ENCODE measurements at places on chromosomes 5 and 9.

DNA sequence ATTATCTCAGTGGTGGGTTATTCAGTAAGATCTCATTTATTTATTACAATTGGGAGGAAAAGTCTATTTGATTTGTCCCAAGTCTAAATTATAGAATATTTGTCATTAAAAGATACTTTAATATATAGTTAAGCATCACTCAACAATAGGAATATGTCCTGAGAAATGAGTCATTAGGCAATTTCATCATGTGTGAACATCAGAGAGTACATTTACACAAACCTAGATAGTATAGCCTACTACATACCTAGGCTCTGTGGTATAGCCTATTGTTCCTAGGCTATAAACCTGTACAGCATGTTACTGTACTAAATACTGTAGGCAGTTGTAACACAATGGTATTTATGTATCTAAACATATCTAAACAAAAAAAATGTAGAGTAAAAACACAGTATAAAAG lies 135.0 kb upstream of the RASA1 start:
- no peak for DNase-seq

DNA sequence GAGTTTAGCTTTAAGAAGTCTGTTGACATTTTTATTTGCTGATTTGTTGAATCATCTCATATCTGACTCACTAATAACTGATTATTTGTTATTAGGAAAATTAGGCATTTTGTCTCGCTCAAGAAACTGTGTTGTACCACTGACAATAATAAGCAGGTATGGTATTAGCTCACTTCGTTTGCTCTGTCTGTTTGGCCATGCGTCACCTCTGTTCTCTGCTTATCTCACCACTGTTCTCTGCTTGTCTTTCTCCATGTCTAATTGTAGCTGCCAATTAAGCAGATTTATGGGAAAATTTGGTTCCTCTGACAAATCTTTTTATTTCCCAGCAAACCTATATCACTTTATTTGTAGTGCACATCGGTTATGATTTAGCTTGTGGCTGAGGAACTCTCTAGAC lies 138.9 kb downstream of the WDR41 start:
- no peak for DNase-seq

- no peak for DNase-seq
Observed at GRCh38 chr5:142439207-142439860, 114.5 kb upstream of the SPRY4 start.

- DNase-seq = no peak
Observed at GRCh38 chr5:73355108-73355507, 93.5 kb downstream of the FOXD1 start.

DNA sequence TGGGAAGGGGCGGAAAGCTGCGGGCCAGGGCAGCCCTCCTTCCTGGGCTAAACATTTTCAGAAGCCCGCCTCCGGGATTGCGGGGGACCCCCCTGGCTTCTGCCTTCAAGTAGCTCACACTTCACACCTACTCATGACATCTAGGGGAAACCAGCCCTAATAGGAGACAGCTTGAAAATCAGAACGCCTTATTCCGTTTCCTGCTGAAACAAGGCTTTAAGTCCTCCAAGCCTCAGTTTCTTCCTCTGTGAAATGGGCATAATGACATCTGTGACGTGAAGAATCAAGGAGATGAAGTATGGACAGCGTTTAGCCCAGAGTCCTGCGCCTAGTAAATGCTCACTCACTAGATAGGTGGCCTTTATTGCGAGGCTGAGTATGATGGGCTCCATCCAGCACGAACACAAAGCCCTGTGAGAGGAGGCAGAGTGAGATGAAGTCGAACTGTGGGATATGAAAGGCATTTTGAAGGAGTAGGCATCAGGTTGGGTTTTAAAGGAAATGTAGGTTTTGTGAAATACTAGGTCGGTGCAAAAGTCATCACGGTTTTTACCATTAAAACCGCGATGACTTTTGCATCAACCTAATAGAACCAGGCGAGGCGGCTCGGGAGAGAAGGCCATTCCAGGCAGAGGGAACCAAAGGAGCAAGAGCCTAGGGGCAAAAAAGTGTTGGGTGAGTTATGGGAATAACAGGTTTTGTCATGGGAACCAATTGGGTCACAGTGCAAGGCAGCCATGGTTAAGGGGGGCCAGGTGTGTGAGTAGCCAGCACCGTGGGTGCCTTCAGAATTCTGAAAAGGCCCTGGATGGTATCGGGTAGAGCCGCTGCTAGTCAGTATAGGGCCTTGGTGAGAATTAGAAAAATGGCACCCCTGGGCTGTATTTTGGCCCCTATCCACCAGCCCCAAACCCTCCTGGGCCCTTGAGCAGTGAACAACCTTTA lies 1.0 kb upstream of the TSC1 start:
- no peak for DNase-seq

GRCh38 chr5:180305481-180305880 lies 13.6 kb upstream of the MAPK9 start:
- DNase-seq = no peak

- DNase-seq = no peak
Observed at GRCh38 chr5:84381502-84382362, 2.9 kb downstream of the EDIL3 start.

DNA sequence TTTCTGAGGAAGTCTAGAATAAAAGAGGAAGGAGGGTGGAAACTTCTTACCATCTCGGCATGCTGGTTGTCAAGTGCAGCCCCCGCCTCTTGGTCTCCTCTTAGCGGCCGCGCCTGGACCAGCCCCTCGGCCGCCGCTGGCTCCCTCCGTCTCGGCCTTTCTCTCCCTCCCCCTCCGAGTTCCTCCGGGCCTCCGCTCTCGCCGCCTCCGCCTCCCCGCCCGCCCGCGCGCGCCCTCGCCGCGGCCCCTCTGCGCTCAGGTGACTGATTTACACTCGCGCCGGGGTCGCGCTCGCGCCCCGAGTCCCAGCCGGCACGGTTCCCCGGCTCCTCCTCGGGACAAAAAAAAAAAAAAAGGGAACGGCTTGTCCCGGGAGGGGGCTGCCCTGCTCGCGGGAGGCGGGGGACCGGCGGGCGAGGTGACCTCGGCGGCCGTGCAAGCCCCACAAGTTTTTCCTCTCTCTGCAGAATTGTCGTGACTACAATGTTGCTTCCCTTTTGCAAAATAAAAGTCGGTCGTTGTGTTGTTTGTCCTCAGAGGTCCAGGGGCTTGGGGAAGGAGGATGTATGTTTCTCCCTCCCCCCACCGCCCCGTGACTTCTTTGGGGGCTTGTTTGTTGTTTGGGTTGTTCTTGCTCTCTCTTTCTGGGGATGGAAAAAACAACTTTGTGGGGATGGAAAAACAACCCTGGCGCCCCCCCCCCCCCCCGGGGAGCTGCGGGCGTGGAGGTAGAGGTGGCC lies at the start of gene BNC2:
TSS of gene BNC2 (minus strand) at position 75 of the 740 bp plus-strand sequence. CDS start at position 53, 22 bp downstream.
- no peak for DNase-seq

Measured in GOT3 (cell line).